Activated CD4-positive, alpha-beta T cell treated with anti-CD3 and anti-CD28 coated beads for 36 hours (primary cell): ENCODE measurements at places on chromosomes 7 and 10. TPM values are rescaled to one million over a fixed set of nuclear protein-coding genes. Genes with fewer than 3 reads are reported as not detected.

Gene TAS2R16
- total RNA-seq = not detected

DNA sequence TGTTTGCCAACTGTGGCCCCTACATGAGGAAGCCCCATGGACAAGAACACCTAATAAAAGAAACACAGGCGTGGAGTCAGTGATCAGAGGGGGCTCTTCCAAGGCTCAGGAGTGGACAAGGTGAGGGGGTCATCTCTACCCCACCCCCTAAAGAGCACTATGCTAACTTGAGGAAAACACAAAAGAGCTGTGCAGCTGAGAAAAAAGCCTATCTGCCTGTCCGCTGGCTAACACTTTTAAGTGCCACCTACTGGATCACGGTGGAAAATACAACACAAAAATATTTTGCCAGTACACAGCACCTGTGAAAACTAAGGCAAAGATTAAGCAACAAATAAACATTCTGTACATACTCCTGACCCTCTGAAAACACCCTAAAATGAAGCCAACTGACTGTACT, 53.1 kb upstream of the COBL start:
- DNase-seq = no peak

GRCh38 chr7:131071786-131072504, 255.7 kb upstream of the MKLN1 start:
- peak; percentile 22 for DNase-seq

Gene PLXNA4
- total RNA-seq = 0.07 TPM

- DNase-seq = no peak
These were observed 31.4 kb upstream of the CREB3L2 start for GRCh38 chr7:138033241-138033640.
